ENCODE measurements at places on chromosomes 16 and 17.

GRCh38 chr17:50217591-50217990 is 16.2 kb upstream of the COL1A1 start:
- no peak for DNase-seq

GRCh38 chr16:65342231-65342866 is 220.5 kb upstream of the CDH11 start:
- DNase-seq = no peak

DNA sequence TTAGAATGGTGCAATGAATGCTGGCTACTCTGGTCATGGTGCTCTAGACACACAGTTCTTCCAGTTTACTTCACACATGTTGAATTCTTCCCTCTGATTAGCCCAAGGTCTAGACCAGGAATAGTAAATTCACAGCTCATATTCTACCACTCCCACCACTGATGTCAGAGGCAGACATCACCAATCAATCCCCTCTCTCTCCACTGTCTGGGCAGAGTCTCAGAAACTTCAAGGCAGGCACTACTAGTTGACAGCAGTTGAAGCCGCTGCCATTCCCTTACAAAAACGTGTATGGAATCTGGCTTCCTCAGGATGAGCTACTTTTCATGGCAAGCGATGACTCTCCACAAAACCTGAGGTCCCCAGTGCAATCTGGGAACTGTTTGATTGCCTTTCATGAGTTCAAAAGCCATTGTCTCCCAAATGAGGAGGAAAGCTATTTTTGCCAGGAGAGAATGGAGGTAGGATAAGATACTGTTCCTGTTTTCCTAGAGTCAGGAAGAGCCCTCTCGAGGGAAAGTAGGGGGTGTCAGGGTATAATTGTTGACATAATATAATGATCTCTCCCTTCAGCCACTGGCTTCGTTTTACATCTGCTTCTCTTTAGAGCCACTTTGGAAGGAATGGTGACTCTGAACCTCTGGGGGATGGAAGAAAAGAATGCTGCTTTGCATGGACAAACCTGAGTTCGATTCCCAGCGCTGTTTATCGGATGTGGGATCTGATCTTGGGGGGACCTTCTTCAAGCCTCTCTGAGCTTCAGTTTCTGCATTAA is 90.0 kb downstream of the FOXL1 start:
- no peak for DNase-seq

- DNase-seq = no peak
These were observed 6.1 kb upstream of the PHF12 start for GRCh38 chr17:28957277-28957991.

DNA sequence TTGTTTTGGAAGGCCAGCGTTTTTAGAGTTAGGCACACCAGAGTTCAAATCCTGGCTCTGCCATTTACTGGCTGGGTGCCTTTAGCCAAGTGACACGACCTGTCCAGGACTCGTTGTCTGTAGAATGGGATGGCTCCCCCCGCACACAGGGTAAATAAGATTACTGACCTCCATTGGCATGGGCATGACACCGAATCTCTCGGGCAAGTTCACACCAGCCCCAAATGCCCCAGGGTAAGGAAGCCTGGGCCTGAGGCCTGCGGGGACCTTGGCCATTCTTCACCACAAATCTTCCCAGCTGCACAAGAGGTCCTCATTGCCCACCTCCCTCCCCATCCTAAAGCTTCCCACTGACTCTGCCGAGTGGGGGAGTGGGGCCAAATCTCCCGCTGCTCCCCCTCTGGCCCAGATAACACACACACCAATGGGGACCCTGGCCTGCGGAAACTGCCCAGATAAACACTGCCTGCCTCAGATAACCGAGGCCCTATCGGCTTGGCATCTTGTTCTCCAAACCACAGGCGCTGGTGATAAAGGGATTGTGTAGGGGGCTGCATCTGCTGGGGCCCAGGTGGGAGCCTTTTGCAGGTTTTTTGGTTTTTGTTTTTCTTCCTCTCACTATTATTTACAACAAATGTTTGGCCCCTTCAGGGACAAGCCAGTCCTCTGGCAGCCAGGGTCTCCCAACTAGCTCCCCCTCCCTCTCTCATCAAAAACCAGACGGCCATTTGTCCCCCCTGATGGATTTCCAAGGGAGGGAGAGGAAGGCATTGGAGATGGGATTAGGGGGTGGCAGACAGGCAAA is 75.0 kb upstream of the LHX1 start:
- DNase-seq = no peak

- DNase-seq = no peak
These were observed 60.4 kb downstream of the STH start for GRCh38 chr17:46059486-46059885.

GRCh38 chr17:8836821-8837562 is 30.5 kb downstream of the PIK3R6 start:
- no peak for DNase-seq

DNA sequence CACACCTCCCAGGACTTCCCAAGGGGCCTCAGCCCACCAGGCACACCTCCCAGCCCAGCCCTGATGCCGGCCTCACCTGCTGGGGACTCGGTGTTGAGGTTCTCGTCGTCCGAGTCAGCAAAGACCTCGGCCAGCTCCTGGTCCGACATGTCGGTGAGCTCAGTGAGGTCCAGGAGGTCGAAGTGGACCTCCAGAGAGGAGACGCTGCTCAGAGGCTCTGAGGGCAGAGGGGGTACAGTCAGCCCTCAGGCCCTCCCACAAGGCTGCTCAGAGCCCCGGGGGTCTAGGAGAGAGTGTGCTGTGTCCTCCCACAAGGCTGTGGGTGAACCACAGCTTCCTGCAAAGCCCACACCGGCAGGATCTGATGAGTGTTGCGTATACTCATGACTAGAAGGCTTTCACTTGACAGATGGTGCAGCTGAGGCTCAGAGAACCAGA is 10.5 kb downstream of the DBNDD1 start:
- no peak for DNase-seq

GRCh38 chr17:75896415-75897159 is at the start of gene TRIM65:
TSS of gene TRIM65 (minus strand) at chr17:75896951. CDS start at chr17:75896937, 14 bp downstream.
- peak; percentile 90 for DNase-seq

GRCh38 chr16:89104930-89105571 is 11.4 kb downstream of the ACSF3 start:
- DNase-seq = peak; percentile 5

DNA sequence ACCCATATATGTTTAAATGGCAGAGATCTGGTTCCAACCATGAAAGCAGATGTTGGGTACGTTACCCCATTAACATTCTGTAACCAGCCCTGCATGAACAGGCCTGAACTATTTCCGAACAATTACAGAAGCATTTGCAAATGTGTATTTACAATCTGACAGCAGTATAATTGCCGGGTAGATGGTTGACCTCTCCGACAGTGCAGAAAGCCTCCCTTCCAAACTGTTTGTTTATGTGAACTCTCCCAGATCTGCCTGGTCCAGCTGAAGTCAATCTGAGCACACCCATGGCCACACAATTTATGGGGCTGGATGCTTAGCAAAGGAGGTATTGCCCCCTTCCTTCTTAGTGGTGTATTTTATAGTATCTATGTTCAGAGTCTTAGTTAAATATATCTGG is 21.8 kb downstream of the NUDT7 start:
- DNase-seq = no peak

DNA sequence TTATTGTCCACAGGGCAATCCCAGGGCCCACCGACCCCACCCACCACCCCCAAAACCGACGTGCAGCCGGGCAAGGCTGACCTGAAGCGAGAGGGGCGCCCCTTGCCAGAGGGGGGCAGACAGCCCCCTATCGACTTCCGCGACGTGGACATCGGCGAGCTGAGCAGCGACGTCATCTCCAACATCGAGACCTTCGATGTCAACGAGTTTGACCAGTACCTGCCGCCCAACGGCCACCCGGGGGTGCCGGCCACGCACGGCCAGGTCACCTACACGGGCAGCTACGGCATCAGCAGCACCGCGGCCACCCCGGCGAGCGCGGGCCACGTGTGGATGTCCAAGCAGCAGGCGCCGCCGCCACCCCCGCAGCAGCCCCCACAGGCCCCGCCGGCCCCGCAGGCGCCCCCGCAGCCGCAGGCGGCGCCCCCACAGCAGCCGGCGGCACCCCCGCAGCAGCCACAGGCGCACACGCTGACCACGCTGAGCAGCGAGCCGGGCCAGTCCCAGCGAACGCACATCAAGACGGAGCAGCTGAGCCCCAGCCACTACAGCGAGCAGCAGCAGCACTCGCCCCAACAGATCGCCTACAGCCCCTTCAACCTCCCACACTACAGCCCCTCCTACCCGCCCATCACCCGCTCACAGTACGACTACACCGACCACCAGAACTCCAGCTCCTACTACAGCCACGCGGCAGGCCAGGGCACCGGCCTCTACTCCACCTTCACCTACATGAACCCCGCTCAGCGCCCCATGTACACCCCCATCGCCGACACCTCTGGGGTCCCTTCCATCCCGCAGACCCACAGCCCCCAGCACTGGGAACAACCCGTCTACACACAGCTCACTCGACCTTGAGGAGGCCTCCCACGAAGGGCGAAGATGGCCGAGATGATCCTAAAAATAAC is 3.0 kb downstream of the SOX9 start:
- DNase-seq = peak; percentile 30

DNA sequence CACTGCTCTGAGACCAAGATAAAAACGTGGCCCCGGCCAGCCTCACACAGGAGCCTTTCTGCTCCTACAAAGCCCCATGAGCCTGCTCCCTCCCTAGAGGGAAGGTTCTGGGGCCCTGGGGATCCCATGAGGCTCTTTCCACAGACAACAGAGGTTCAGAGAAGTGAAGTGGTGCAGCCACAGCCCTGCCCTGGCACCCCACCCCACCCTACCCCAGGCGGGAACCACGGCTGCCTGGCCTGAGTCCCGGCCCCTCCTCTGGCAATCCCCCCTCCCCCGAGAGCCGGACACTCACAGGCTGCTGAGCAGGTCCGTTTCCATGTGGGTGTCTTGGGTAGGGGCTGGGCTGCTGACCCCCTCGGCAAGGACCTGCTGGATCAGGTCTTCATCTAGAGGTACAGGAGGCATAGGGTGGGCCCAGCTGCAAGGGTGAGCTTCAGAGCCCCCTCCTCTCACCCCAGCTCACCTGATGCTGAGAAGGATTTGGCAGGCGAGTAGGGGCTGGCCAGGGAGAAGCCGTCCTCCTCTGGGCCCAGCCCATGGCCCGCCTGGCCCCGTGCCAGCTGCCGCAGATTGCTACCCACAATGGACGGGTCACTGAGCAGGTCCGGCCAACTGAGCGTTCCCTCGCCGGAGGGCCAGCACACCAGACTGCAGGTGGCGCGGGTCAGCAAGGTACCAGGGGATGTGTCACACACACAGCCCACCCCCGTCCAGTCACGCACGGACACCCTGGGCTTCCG is 38.7 kb downstream of the PKD1 start:
- no peak for DNase-seq
